ENCODE measurements at places on chromosomes 11 and 22.
A peak's percentile ranks its signal among the peaks of the same experiment; 100 is the strongest.

- DNase-seq = no peak
These were observed 261.1 kb upstream of the ANO3 start for GRCh38 chr11:26070714-26071380.

DNA sequence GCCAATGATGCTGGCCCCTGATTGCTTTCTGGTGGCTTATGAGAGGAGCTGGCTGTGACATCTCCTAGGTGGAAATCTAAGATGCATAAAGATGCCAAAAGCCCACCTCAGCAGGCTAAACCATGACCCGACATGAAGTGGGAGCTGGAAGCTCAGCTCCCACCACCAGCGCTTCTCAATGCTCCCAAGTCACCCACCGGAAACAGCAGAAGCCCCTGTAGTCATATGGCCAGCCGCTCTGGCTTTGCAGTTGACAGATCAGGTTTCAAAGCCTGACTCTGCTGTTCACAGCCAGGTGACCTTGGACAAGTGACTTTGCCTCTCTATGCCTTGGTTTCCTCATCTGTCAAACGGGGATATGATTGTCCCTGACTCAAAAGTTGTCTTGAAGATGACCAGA is 29.1 kb upstream of the ANO1 start:
- no peak for DNase-seq

- no peak for DNase-seq
These were observed 17.6 kb downstream of the RNF185 start for GRCh38 chr22:31177420-31178162.

DNA sequence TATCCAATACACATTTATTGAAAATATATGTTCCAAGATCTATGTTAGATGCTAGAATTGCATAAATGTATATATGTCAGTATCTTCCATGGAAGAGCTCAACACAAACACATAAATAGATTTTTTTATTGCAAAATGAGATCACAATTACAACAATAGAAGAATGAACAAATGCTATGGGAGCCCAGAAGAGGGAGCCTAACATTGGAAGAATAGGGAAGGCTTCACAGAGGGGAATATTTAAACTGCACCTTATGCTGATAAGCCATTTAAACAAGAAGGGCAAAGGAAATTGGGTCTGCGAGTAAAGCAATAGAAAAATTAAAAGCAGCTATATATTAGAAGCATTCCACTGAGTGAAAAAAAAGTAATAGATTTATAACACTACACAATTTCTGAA is 96.1 kb upstream of the LRRC55 start:
- DNase-seq = no peak

DNA sequence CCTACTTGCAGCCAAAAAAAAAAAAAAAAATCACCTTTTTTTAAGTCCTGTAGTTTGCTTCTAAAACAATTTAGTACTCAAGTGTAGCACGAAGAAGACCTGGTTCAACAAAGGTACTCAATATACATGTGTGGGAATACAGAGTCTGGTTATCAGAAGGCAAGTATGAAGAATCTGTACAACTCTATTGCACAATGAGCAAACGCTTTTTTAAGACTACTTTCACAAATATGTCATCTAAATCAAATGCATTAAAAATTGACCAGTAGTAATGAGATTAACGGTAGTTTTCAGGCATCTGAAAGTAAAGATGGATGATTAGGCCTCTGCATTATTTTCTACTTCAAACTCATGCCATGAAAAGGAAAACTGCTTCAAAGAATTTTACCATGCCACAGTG is 9.5 kb downstream of the CHORDC1 start:
- no peak for DNase-seq

GRCh38 chr11:84224042-84224441 is 937.9 kb upstream of the CCDC90B start:
- no peak for DNase-seq

DNA sequence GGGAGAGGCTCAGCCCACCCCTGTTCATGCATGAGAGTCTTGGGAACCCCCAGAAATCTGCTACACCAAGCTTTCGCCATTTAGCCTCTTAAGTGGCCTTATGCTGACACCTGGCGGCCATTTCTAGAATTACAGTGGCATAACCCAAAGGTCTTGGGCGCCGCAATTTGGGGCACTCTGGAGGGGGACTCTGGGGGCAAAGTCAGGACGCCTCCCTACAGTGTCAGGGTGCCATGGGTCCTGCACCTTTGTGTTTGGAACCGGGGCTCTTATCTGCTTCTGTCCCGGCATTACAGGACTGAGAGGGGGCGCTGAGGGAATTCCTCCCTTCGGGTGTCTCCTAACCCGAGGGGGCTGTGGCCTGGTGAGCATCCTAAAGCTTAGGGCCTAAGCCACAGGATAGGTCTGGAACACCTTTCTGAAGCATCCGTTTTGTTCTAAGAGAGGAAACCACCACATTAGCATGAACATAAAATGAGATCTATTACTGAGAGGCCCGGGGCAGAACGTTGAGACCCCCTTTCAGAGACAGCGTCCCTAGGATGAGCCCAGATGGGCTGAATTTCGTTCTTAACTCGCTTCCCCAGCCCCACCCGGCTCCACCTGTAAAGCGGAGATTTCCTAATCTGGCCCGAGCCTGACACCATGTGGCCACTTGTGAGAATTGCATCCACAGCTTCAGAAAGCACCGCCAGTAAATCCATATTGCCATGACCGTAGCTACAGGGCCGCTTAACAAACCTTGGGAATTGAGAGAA is 9.3 kb downstream of the INS start:
- peak; percentile 91 for DNase-seq

GRCh38 chr11:104679258-104679657 is 219.0 kb downstream of the CASP12 start:
- no peak for DNase-seq

DNA sequence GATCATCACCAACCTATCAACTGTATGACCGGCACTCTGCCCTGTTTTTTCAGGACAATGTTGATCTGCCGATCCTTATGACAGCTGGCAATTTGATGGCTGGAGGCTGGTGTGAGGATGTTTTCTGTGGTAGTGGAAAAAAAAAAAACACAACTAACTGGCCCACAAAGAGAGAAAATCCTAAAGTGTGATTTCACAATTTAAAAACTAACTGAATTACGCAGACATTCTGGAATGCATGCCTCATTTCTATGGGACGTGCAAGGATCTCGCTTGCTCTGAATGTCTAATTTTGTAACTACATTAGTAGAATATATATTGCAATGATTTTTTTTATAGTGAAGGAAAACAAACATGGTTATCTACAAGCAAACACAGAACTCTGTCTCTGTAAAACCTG is 590.5 kb downstream of the ETS1 start:
- no peak for DNase-seq

GRCh38 chr11:128618603-128619002 is 31.2 kb upstream of the ETS1 start:
- no peak for DNase-seq

DNA sequence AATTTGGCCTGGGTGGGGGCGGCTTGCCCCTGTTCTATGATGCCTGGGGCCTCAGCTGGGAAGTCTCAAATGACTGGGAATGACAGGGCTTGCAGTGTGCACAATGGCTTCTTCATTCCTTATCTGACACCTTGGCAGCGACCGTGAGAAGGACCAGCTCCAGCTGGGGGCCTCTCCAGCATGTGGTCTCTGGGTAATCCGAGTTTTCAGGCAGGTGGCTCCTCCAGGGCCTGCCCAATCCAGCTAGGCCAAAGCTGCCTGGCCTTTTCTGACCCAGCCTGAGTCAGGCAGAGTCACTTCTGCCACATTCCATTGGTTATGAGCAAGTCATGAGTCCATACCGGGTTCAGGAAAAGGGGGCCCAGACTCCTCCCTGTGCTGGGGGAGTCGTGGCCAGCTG is 646.0 kb downstream of the OPCML start:
- DNase-seq = no peak

- DNase-seq = no peak
These were observed 5.0 kb upstream of the CCDC81 start for GRCh38 chr11:86369668-86370067.

DNA sequence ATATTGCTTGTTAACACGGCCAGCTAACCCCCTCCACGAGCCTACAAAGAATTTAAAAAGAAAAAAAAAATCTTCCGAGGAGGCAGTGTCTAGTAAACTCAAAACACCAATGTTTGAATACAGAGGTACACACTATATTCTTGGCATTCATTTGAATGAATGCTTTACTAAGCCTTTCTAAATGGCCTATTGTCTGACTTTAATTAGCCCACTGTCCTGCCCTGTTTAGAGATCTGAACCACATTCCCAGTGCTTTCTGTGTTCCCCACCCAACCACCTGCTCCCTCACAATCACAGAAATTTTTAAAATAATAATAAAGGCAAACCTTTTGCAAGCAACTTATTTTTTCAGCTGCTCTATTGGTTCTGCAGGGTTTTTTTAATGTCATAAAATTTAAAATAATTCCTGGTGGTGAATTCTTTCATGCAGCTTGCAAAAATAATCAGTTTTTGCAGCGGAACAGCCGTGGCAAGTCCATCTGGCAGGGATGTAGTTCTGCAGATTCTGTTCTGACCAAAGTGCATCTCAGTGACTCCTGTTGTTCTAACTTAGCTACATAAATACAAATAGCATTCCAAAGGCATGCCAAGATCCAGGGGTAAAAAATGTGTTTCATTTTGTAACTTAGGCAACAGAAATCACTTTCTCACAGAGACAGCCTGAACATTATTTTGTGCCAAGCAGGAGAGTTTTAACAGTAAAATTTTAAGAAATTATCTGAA is 23.8 kb downstream of the POU2AF2 start:
- DNase-seq = no peak

- no peak for DNase-seq
These were observed 10.2 kb upstream of the MPPED1 start for GRCh38 chr22:43401661-43402060.

DNA sequence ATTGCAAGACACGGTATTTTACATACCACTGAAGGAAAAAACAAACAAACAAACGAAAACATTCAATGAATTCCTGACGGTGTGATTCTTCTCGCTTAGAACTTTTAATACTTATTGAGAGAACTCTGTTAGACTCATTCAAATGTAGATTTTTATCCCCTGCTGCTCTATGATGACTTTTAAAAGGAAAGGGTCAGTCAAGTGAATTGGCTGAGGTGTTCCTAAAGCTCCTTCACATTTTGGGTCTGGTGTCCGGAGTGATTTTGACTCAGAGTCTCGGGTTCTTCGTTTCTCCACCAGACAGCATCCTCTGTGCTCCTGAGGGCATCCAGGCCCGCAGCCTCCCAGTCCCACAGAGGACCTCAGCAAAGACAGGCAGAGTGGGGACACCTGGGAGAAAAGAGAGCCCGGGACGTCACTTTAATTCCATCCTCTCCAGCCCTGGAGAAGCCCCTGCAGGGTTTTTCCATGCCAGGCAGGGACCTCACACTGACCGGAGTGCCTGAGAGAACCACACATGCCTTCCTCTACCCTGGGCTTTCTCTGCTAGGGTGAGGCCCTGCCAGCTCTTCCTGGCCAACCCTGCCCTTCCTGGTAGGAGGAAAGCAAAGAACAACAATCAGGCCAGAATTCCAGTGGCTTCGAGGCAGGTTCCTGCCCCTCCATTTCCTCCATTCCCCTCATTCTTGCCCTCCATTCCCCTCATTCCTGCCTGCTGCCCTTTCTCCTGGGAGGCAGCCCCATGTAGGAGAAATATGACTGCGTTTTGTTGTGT is 1.4 kb upstream of the CSF2RB start:
- no peak for DNase-seq

GRCh38 chr11:130179396-130180306 is 20.1 kb downstream of the ST14 start:
- no peak for DNase-seq

DNA sequence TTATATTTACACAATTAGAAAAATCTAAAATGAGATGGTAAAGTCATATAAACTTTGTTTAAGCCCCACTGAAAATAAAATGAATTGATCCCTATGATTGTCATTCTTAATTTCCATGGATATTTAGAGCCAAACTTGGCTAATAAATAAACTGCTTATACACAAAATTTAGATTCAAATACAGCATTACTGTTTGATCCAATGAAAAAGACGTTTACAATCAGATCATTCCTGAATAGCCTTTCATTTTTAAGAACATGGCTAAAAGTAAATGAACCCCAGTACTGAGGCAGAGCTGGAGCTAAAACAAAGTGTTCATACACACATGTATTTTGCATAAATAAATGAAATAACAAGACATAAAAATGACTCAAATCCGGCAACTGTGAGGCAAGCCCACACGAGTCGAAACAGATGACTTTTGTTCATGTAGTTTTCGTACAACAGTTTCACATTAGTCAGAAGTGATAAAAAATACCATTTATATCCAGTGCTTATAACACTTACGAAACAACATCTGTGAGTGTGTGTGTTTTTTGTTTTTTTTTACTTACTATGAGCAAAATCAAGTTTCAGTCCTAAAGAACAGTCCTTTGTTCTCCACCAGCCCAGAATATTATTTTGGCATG is 386.5 kb downstream of the SOX6 start:
- DNase-seq = no peak

- DNase-seq = no peak
These were observed 15.2 kb upstream of the MTMR2 start for GRCh38 chr11:95939091-95939490.

DNA sequence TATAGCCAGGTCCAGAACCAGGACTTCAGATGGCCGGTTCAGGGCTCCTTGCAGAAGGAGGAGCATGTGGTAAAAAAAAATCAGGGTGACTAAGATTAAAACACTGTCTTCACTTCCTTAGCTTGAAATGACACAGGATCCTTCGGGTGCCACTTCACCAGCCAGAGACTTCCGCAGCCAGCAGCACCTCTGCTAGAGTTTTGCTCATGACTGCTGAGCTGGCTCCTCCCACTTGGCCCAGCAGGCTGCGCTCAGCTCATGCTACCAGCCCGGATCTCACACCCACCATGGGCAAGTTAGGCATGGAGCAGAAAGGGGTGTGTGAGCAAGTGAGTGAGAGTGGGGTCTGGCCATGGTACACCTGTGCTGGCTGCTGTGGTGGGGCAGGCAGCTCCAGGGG is 6.6 kb upstream of the MS4A18 start:
- DNase-seq = no peak

DNA sequence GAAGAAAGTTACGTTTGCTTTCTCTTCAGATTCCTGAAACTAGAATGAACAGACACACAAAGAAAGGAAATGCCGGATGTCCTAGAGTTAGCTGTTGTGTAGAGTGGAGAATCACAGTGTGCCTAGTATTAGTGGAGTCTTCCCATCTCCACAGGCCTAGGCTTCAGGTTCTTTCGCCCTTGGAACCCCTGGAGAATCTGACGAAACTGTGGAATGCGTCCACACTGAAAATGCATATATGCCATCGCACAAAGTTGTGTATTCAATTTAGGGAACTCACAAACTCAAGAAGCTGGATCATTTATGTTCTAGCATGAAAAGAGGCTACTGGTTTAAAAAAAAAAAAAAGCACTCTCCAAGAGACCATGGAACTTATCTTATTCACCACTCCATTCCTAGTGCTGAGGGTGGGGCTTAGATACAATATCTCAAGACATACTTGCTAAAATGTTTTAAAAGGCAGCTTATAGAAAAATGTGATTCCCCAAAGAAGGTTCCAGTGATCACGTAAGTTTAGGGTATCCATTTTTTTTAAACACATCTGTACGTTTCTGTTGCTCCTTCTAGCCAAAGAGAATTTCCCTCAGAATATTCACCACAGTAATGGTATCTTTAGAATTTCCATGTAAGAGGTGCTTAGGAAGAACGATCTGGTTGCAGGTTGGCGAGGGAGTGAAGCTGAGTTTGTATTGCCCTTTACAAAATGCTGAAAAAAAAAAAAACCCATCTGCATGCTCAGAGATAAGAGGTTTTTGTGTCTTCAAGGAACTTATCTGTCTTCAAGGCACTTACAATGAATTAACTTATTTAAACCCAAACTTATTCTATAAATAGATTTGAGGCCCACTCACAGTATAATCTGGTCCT is 20.0 kb downstream of the MAML2 start:
- no peak for DNase-seq

- no peak for DNase-seq
These were observed 455.4 kb upstream of the TENM4 start for GRCh38 chr11:79896258-79896657.

GRCh38 chr11:95565724-95566141 is 223.8 kb downstream of the FAM76B start:
- DNase-seq = no peak

Measured in GM20000 (cell line).